SK-N-SH (cell line): ENCODE measurements at places on chromosomes 11 and 22.
A peak's percentile ranks its signal among the peaks of the same experiment; 100 is the strongest.

DNA sequence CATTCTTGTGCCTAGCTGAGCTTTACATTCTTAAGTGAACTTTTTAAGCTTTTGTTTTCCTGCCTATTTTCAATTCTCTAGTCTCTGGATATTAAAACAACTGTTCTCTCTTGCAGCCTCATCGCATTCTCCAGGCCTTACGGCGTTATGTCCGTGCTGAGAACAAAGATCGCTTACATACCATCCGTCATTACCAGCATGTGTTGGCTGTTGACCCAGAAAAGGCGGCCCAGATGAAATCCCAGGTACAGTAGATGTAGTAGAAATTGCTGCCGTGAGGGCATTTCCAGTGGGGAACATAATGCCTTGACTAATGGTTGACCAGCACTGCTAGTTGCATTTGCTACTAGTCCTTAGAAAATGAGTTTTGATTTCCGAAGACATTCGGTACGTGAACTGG is 29.7 kb upstream of the ST14 start:
- DNase-seq = no peak

GRCh38 chr11:32358729-32359128 is 76.6 kb downstream of the WT1 start:
- DNase-seq = no peak

GRCh38 chr11:9693801-9694553 is 30.1 kb downstream of the SWAP70 start:
- no peak for DNase-seq

GRCh38 chr22:50671641-50672040 is 982 bp upstream of the SHANK3 start:
- no peak for DNase-seq

- no peak for DNase-seq
Observed at GRCh38 chr11:130666781-130667251, 218.4 kb downstream of the ADAMTS15 start.

DNA sequence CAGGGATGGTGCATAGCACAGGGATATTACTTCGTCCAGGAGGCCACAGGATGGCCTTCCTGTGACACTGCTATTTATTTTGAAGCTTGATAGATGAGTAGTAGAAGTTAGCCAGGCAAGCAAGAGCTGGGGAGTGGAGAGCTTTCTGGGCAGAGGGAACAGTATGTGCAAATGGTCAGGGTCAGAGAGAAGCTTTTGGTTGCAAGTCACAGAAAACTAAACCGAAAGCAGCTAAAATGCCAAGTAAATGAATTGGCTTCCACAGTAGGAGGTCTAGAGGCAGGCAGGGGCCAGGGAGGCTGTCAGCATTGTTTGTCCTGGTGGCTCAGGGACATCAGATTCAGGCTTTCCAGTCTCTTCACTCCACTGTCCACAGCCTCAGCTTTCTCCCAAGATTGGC is 247.5 kb downstream of the GRIK4 start:
- DNase-seq = no peak

DNA sequence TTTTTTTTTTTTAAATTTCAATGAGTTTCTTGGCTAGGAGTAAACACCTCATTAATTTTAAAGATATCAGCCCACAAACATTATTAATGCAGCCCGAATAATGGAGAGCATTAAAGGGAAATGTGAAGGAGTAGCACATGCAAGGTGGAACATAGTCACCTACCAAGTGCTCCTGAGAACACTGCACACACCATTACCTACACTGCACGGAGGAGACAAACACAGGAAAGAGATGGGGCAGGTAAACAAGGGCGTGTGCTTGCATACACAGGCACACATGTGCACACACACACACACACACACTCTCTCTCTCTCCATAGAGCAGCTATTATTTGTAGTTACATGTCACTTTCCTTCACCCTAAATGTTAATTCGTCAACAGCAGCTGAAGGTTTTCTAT is 30.2 kb downstream of the HTR3B start:
- DNase-seq = no peak

GRCh38 chr11:28176351-28176750 is 68.2 kb downstream of the METTL15 start:
- no peak for DNase-seq

- DNase-seq = peak; percentile 32
Observed at GRCh38 chr11:1920128-1920908, 815 bp downstream of the TNNT3 start.

- DNase-seq = no peak
Observed at GRCh38 chr11:9462172-9462799, 1.5 kb downstream of the ZNF143 start.

GRCh38 chr11:65572356-65573051 is at the start of gene FAM89B:
Gene FAM89B, plus strand, starts transcription at chr11:65572538. Its CDS starts 132 bp downstream, at chr11:65572670.
- DNase-seq = peak; percentile 89

- no peak for DNase-seq
Observed at GRCh38 chr11:3130269-3131071, 34.6 kb downstream of the OSBPL5 start.

DNA sequence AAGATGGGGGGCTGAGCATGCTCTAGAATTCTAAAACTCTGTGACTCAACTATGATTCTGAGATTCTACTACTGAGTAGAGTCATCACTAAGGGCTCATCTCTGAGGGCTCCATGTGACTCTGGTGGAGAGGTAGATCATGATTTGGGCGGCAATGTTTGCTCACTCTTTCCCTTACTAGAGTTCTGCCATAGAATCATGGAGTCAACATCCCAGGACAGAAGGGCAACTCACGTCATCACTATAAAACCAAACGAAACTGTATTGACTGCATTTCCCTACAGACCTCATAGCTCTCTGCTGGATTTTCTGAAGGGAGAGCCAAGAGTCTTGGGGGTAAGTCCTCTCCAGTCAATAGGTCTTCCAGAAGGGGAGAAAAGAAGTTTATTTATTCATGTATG is at the start of gene MS4A14:
MS4A14 (plus strand) TSS at position 78 of the 400 bp plus-strand sequence; CDS start at position 198, 120 bp downstream.
- no peak for DNase-seq

GRCh38 chr11:116835042-116835772 is 2.2 kb downstream of the APOA1 start:
- no peak for DNase-seq

DNA sequence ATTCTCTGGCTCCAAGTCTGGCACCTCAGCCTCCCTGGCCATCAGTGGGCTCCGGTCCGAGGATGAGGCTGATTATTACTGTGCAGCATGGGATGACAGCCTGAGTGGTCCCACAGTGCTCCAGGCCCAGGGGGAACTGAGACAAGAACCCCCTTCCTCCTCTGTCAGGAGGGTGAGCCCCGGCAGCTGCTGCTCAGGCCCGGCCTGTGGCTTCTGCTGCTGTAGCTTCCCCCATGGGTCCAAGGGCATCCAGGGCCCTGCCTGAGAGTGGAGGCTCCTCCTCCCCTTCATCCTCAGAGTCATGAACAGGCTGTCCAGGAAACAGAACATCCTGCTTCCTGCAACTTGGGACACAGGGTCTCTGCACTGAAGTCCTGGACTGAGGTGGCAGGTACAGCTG is 113.6 kb downstream of the VPREB1 start:
- no peak for DNase-seq

- DNase-seq = peak; percentile 60
Observed at GRCh38 chr22:43060183-43060582, 29.0 kb downstream of the TTLL1 start.

GRCh38 chr11:15334766-15335165 is 220.0 kb downstream of the INSC start:
- no peak for DNase-seq

GRCh38 chr22:29531419-29531818 is 22.1 kb downstream of the THOC5 start:
- DNase-seq = no peak

GRCh38 chr22:26597026-26597425 is 7.1 kb upstream of the TPST2 start:
- DNase-seq = no peak

GRCh38 chr11:2089536-2090165 is 49.5 kb downstream of the IGF2 start:
- DNase-seq = peak; percentile 76

GRCh38 chr22:49229483-49230193 is 598.0 kb downstream of the BRD1 start:
- DNase-seq = no peak

DNA sequence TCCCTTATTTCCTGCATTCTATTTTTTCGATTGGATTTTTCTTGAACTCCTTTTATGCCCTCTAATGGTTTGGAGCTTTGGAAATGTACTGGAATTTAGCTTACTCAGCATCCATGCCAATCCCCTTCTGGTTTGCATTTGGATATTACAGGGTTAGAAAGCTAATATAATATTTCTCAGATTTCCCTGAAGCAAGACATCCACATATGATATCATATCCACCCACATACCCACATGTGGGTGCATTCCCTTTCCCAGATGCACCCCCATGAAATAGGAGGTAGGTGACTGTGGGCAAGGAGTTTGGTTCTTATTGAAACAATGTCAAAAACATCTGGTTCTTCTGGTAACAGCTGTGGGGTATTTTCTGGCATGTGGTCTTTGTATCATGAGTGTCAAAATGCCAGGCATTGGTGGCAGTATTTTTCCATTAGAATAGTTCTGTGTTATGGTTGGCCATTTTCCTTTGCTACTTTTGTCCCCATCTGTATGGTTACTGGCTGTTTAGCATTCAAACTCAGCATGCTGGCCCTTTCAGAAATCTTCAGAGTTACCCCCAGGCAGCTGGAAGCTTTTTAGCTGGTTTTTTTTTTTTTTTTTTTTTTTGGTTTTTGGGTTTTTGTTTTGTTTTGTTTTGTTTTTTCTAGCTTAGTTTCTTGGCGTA is 32.7 kb upstream of the DDX10 start:
- DNase-seq = peak; percentile 24

- DNase-seq = no peak
Observed at GRCh38 chr11:121521145-121522042, 68.6 kb upstream of the SORL1-AS1 start.

- no peak for DNase-seq
Observed at GRCh38 chr11:2541881-2542361, 97.1 kb downstream of the KCNQ1 start.

- DNase-seq = peak; percentile 6
Observed at GRCh38 chr11:106399076-106399511, 321.6 kb downstream of the AASDHPPT start.

GRCh38 chr22:20992056-20992442 is 9.9 kb downstream of the THAP7 start:
- DNase-seq = no peak

GRCh38 chr11:60860943-60861342 is 5.2 kb upstream of the PTGDR2 start:
- peak; percentile 29 for DNase-seq

GRCh38 chr22:33083212-33083611 is 25.0 kb upstream of the SYN3 start:
- DNase-seq = no peak

DNA sequence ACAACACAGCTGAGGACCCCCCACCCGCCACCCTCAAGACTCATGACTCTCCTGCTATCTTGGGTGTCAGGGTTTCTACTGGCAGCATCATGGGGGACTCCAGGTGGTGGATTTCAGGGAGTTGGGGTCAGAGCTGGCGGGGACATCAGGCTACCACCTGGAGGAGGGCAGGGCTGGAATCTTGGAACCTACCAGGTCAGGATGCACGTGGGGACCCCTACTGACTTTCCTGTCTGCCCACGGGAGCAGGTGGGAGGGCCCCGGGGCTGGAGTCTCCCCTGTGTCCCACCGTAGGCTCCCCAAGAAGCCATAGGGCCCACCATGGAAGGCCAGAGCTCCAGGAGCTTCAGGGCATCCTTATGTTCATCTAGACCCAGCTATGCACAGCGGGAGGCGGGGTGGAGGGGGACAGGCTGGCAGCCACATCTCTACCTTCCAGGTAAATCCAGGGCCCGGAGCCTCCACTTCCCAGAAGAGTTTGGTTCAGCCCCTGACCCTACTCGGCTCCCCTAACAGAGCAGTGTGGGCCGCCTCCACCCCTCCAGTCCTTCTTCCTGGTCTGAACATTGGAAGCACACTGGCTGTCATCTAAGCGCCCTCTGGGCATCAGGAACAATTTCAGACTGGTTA is 10.0 kb downstream of the SLC37A2 start:
- no peak for DNase-seq

GRCh38 chr11:77175021-77175842 is 47.2 kb downstream of the MYO7A start:
- DNase-seq = no peak

- DNase-seq = no peak
Observed at GRCh38 chr11:71451596-71452198, 1.3 kb upstream of the NADSYN1 start.

GRCh38 chr22:50165436-50166123 is 5.0 kb upstream of the PANX2 start:
- no peak for DNase-seq

GRCh38 chr22:36564422-36565158 is 35.6 kb upstream of the EIF3D start:
- no peak for DNase-seq

DNA sequence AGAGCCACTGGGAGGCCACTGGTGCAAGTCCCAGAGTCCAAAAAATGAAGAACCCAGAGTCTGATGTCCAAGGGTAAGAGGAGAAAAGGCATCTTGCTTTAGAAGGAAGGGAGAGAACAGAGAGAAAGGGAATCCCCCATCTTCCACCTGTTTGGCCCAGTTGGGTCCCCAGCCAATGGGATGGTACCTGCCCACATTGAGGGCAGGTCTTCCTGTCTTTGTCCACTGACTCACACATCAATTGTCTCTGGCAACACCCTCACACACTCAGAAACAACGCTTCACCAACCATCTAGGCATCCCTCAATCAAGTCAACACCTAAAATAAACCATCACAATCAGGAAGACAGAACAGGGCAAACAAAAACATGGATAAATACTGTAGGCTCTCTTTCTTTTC is 6.3 kb downstream of the COMMD9 start:
- DNase-seq = no peak

DNA sequence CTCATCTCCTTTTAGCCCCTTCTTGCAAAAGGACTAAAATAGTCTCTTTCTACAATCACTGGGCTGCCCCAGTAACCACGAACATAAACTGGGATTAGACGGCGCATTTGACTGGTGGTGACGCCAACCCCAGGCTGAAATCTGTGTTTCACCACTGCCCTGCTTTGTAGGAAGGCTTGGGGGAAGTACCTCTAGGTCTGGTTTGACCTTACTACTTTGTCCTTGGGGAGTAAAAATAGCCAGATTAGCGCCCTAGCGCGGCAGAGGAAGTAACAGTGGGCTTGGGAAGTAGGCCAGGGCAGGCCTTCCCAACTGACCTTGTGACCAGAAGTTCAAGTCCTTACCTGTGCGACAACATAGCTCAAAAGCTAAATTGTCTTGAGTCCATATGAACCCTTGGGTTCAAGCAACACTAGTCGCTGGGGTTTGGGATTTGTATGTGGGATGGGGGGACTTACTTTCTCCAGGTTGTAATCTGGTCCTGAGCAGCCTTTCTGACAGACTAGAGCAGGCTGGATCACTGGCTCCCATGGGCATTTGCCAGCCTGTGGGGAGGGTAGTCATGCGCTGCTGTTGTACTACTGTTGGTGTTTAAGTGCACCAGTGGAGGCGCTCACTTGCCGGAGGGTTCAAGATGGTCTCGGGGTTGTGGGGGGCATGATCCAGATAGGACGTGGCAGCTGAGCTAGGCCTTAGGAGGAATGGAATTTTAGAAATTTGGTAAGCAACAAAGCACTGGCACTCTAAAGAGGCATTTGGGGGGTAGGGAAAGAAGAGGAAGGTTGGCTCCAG is 953 bp upstream of the PACS1 start:
- peak; percentile 53 for DNase-seq

GRCh38 chr22:42368379-42369249 is 63.6 kb downstream of the NFAM1 start:
- no peak for DNase-seq

- no peak for DNase-seq
Observed at GRCh38 chr22:24519496-24519895, 24.4 kb downstream of the UPB1 start.
